NCI-H2107 (cell line): ENCODE measurements at places on chromosomes 12 and 14.

DNA sequence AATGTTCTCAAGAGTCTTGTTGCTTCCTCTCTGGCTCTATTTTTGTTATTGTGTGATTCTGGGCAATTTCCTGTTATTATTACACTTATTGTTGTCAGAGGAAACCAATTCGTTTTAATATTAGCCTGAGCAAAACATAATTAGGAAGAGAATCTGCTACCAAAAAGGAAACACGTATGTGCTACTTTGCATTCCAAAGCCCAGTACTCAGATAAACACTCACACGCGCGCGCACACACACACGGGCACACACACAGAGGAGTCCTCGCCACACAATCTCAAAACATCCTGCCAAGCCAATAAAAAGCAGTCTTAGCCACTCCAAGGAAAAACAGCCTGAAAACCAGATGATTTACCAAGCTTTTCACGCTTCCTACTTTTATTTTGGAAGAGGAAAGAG is 400.7 kb downstream of the NUAK1 start:
- DNase-seq: no peak

DNA sequence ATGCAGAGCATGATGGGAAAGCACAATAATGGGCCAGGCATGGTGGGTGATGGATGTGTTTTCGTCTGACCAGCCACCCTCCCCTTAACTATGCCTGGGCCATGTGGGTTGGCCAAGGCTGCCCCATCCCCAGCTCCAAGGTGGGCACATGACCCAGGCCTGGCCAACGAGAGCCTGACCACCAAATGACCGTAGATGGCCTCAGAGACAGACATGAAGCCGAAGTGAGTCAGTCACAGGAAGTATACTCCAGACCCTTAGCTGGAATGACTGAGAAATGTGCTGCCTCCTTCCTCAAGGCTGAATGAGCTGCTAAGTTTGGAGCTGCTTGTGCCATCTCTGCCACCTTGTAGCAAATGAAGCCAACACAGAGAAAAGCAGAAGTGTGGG is 233.6 kb downstream of the BCL11B start:
- no peak for DNase-seq

GRCh38 chr14:84312551-84312950 is 1217.4 kb upstream of the FLRT2 start:
- no peak for DNase-seq

GRCh38 chr12:50828886-50829285 is 13.8 kb upstream of the TMPRSS12 start:
- DNase-seq: no peak

- DNase-seq: no peak
Observed at GRCh38 chr12:115500872-115501271, 776.6 kb downstream of the MED13L start.

DNA sequence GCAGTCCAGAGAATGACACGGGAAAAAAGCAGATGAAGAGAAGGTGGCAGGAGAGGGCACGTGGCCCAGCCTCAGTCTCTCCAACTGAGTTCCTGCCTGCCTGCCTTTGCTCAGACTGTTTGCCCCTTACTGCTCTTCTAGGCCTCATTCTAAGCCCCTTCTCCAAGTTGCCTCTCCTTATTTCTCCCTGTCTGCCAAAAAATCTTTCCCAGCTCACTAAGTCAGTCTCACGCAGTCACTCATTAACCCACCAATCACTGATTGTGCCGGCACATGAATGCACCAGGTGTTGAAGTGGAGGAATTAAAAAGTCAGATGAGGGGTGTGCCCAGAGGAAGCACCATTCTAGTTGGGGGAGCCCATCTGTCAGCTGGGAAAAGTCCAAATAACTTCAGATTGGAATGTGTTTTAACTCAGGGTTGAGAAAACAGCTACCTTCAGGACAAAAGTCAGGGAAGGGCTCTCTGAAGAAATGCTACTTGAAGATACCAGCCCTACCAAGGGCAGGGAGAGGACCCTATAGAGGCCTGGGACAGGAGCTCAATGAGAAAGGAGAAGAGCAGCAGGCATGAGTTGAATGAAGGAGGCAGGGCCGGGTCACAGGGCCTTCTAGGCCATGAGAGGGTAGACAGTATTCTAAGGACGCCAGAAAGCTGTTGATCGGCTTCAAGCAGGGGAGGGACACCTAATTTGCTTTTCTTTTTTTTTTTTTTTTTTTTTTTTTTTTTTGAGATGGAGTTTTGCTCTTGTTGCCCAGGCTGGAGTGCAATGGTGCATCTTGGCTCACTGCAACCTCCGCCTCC is 40.9 kb downstream of the DAD1 start:
- DNase-seq: no peak

GRCh38 chr14:31990183-31990857 is 86.8 kb upstream of the ARHGAP5 start:
- no peak for DNase-seq

DNA sequence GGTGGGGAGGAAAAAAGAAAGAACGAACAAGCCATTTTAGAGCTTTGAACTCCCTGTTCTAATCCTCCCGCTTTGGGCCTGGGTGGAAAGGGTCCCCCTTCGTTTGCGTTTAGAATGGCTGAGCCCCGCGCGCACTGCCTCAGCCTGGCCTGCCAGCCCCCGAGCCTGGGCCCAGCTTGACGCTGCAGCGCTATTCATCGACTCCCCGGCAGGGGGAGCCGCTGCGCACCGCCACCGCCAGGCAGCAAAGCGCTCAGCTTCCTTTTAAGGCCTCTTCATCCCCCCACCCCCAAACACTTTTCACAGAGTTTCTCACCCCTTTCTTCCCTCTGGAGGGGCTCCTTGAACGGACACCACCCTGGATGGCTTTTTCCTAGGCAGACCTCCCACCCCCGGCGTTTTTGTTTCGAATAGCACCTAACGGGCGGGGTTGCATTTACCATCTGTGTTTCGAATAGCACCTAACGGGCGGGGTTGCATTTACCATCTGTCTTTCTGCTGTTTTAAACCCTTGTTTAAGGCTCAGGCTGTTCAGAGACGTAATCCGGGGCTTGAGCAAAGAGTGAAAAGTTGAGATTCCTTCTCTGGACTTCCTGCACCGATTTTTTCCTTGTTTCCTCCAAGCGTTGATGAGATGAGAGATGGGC is 56.4 kb upstream of the PIWIL1 start:
- DNase-seq: no peak

DNA sequence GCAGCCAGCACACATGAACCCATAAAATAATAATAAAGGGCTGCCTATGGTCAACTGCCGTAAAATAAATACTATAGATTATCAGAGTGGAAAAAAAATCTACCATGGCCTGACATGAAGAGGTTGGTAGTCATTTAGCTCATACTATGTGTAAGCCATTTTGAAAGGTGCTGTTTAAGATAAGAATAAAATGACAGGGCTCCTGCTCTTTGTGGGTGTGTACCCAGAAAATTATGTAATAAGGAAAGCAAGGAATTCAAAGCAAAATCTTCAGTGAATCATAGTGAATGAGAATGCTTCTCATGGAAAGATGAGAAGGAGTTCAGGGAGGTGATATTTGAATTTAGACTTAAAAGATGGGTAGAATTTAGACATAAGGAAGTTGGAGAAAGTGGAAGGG is 42.9 kb upstream of the PPM1H start:
- DNase-seq: no peak

GRCh38 chr12:91367234-91367849 is 184.7 kb upstream of the DCN start:
- DNase-seq: no peak

GRCh38 chr12:52356762-52357580 is 10.3 kb downstream of the KRT85 start:
- DNase-seq: no peak

DNA sequence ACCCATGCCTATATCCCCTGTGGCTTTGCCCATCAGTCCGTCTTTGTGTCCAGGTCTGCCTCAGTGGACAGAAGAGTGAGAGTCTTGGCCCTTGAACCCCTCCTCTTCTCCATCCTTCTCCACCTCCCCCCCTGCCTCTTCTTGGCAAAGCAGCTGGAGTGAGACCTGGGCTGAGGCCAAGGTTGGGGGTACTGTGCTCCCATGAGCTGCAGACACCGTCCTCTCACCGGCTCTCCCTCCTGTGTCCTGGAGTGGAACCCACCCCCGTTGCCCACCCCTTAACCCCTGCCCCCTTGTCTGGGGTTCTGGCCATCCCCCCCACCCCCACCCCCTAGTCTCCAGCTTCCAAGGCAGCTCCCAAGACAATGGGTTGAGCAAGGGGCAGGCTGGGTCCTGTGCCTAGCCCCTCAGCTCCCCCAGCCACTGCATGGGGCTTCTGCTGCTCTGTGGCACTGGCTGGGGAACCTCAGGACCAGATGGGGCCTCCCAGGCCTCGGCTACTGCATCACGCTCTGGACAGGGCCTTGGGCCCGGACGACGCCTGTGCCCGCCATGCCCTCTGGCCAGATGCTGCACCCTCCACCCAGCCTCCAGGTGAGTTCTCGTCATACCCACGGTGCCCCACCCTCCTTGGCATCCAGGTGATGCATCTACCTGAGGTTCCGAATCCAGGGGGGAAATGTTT is 35.7 kb downstream of the RTL1 start:
- no peak for DNase-seq

GRCh38 chr12:11719678-11720099 is 70.2 kb downstream of the ETV6 start:
- no peak for DNase-seq

- DNase-seq: no peak
Observed at GRCh38 chr12:57883700-57884099, 37.2 kb upstream of the CTDSP2 start.

DNA sequence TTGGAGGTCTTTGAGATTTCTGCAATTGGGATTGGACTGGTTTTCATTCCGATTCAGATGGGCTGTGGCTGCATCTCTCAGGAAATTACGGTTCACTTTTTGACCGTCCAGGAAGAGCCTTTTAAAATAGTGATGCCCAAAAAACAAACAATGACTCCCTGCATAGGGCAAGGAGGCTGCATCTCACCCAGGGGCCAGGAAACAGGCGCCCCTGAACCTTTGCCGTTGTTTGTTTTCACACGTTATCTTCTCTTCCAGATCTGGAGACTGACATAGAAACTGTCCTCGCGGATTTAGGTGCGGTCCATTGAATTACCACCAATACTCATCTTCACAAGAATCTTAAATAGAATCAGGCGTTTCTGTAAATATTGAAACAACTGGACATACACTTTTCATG is 66.0 kb downstream of the FLRT2 start:
- no peak for DNase-seq

GRCh38 chr12:128726886-128727285 is 96.9 kb downstream of the SLC15A4 start:
- no peak for DNase-seq

- DNase-seq: no peak
Observed at GRCh38 chr14:81632157-81632556, 98.5 kb upstream of the SEL1L start.

- DNase-seq: no peak
Observed at GRCh38 chr12:108685469-108686260, 45.7 kb downstream of the CORO1C start.

- no peak for DNase-seq
Observed at GRCh38 chr12:91356405-91356804, 173.8 kb upstream of the DCN start.

- no peak for DNase-seq
Observed at GRCh38 chr14:31880935-31881334, 196.2 kb upstream of the ARHGAP5 start.

DNA sequence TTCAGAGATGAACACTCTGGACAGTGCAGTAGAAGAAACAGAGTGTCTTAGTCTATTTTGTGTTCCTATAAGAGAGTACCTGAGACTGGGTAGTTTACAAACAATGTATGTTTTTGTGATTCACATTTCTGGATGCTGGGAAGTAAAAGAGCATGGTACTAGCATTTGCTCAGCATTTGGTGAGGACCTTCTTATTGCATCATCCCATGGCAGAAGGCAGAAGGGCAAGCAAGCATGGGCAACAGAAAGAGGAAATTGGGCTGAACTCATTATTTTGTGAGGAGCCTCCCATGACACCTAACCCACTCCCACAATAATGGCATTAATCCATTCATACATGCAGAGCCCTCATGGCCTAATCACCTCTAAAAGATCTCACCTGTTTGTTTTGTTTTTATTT is 8.0 kb downstream of the ANKS1B start:
- DNase-seq: no peak

- DNase-seq: no peak
Observed at GRCh38 chr12:38887770-38888169, 17.6 kb downstream of the CPNE8 start.

- no peak for DNase-seq
Observed at GRCh38 chr12:45670346-45671065, 59.0 kb upstream of the ARID2 start.

- DNase-seq: no peak
Observed at GRCh38 chr12:69508091-69508490, 37.9 kb downstream of the FRS2 start.

GRCh38 chr12:20000229-20000849 is 368.0 kb upstream of the PDE3A start:
- no peak for DNase-seq

DNA sequence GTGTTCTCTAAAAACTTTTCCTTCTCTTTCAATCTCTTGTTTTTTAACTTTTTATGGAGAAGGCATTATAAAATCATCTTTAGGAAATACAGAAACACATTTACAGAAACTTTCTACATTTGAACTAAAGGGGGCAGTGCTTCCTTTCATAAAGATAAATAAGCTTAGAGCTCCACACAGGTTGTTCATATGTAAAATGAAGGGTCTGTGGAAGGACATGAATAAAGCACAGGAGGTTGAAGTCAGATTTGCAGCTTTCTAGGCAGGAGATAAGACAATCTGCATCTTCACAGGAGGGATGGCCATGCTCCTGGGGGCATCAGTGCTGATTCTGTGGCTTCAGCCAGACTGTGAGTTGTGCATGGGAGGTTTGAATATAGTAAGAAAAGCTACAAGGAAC is 426.0 kb downstream of the DAD1 start:
- no peak for DNase-seq

DNA sequence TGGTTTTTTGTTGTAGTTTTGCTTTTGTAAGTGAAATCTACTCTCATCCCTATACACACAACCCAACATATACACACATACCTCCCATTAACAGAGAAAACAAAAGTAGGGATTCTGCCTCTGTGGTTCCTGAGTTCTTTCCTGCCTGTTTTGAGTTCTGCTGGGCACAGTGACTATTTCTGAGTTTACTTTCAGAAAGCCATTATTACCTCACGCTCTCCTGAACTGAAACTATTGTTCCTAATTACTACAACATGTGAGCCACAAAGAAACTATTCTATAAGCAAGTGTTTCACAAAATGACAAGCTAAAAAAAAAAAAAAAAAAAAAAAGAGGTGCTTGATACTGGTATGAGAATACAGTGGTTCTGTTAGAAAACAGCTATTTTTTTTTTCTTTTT is 110.9 kb downstream of the ALG10B start:
- DNase-seq: no peak
